Thyroid gland (tissue), 4 donors: ENCODE measurements at places on chromosomes 3 and 15.
A peak's percentile ranks its signal among the peaks of the same experiment; 100 is the strongest.

GRCh38 chr3:133799794-133800585 is 5.6 kb upstream of the SRPRB start:
- no peak for DNase-seq

- DNase-seq = peak; percentile 27
Measured at GRCh38 chr3:52136513-52136912, 17.7 kb downstream of the POC1A start.

DNA sequence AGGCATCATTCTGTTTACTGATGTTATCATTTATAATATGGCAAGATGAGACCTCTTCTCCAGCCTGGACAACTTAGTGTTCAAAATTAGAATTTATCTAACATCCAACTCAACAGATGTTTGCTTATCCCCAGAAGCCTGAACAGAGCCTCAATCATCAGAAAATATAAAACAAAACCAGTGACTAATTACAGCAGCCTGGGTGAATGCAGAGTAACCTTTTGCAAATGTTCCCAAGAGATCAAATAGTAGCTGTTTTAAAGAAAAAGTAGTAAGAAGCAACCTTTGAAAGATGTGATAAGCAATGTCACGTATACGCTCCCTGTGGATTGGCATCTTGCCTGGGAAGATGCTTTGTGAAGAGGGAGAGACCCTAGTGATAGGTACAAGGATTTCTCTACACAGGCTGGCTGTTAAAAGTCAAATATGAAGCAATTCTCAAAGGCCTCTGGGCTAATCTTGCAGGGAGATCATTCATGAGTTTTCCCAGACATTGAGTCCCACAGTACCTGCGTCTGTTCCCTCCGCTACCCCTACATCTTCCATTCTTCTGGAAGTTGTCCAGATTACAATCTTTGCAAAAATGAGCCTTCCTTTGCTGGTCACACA is 39.3 kb upstream of the PRICKLE2 start:
- no peak for DNase-seq

DNA sequence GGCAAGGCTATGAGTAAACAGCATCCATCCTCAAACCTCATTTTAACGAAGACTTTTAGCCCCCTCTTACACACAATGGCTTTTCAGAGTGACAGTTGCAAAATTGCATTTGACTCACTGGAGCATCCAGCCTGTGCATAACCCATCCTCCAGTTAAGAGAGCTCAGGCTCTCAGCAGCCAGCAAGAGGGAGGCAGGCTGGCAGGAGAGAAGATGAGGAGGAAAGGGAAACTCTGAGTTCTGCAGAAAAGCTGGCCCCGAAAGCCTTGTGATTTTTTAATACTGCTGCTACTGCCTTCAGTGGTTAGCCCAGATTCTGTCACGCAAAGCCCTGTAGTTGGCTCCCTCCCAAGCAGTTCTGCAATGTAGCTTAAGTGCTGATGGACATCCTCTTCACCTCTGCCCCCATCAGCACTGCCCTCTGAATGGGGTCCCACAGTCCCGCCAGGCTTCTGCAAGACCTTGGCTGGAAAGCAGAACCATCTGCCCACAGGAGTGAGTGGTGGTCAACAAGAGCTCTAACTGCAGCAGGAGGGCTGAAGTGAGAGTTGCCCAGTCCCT is 371.3 kb downstream of the EPHB1 start:
- DNase-seq = no peak

DNA sequence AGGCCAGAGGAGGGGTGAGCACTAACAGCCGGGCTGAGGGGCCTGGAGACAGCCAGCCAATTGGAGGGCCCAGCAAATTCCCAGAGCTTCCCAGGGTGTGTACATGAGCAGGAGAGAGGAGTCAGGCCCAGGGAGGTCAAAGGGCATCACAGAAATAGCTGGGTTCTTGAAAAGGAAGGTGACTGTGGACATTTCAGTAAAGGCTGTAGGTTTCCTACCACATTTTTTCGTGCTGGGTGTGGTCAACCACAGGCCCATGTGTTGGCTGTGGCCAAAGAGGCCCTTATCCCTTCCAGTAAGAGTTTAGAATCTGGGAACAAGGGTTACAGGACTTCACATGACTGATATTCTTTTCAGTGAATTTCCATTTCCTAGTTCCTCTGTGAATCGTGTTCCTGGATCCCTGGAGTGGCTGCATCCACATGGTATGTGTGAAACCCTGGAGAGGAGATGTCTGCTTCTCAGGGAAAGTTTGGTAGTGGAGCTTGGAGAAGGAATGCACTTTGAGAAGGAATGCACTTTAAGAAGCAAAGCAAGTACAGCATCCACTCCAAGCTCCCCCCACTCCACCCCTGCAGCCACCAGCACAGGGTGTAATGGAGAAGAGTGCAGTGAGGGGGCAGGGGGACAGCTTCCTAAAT is 73.2 kb upstream of the HEG1 start:
- peak; percentile 90 for DNase-seq

GRCh38 chr15:25181293-25182097 is 226.7 kb downstream of the SNRPN start:
- DNase-seq = no peak

DNA sequence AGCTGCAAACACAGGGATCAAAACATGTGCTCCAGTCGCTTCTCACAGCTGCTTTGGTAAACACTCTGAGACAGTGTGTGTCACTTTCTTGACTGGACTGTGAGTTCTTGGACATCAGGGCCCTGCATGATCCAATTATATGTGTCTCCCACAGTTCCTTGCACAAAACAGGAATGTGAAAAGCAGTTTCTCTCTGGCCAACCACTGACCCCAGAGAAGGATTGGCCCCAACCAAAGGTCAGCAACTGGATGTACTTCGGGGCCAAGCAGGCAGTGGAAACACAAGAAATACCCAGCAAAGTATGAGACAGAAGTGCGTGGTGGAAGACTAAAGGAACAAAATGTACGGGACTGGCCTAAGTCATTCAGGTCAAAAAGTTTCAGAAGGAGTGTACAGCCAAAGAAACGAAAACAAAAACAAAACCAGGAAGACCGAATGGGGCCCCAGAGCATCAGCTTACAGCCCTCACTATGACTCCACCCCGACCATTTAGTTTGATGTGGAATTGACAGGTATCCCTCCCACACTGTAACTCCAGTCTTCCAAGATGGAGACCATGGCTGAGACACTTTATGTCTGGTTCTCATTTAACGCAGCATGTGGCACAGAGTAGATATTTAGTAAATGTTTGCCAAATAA is 76.7 kb upstream of the LPP start:
- peak; percentile 6 for DNase-seq

DNA sequence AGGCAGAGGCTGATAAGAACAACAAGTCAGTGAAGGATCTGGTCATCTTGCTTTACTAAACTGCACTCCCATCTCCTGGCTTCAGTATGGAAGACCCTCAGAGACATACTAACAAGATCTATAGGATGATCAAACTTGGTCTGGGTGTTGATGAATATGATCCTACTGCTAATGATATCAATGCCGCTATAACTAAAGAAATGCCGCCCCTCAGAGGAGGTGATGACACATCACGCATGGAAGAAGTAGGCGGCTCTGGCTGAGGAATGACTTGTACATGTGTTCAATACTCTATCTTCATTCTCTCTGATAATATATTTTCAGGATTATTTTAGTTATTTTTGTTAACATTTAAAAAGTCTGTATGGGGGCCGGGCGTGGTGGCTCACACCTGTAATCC is 17.5 kb upstream of the EIF2B5 start:
- DNase-seq = no peak

- DNase-seq = no peak
Measured at GRCh38 chr15:49079340-49080039, 33.2 kb upstream of the SECISBP2L start.

- no peak for DNase-seq
Measured at GRCh38 chr3:186988806-186989205, 58.5 kb downstream of the ST6GAL1 start.

GRCh38 chr15:101560722-101561583 is 71.4 kb upstream of the PCSK6 start:
- no peak for DNase-seq

GRCh38 chr15:92933831-92934230 is 33.7 kb downstream of the CHD2 start:
- DNase-seq = no peak

DNA sequence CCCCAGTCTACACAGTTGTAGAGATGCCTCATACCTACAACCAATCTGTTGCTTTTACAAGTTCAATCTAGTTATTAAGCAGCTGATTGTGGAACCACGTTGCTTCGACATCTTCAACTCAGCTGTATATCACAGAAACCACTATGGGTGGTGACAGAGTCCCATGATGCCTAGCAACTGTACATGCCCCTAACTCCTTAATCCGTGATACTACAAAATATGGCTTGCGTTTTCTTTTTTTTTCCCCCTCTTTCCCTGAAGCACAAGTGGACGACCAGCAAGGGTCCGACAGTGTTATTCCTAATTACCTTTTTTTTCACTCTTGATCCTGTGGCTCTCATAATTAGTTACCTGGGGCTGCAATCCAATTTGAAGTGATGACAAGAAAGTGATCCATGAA is 478.6 kb downstream of the FOXP1 start:
- no peak for DNase-seq
